ENCODE measurements at places on chromosomes 3 and 15.

DNA sequence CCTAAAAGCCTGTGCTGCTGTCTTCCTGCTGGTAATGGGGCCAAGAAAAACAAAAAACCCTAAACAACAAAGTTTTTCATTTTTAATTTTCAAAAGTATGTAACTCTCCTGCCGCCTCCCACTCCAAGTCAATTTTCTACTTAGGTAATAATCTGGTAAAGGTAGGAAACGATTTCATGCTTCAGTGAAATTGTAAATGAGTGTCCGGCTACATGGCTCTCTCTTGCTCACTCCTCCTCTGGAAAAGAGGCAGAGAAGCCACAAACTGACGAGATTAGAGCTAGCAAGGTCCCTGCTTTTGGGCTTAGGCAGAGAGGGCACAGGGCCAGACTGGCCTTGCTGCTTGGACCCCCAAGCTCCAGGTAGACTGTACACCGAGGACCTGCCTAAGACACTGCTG is 23.5 kb downstream of the KLHL25 start:
- no peak for DNase-seq

- no peak for DNase-seq
These were observed 10.9 kb downstream of the FLNB start for GRCh38 chr3:58018892-58019742.

- DNase-seq, result no peak
These were observed 995.5 kb downstream of the MCTP2 start for GRCh38 chr15:95226835-95227234.

DNA sequence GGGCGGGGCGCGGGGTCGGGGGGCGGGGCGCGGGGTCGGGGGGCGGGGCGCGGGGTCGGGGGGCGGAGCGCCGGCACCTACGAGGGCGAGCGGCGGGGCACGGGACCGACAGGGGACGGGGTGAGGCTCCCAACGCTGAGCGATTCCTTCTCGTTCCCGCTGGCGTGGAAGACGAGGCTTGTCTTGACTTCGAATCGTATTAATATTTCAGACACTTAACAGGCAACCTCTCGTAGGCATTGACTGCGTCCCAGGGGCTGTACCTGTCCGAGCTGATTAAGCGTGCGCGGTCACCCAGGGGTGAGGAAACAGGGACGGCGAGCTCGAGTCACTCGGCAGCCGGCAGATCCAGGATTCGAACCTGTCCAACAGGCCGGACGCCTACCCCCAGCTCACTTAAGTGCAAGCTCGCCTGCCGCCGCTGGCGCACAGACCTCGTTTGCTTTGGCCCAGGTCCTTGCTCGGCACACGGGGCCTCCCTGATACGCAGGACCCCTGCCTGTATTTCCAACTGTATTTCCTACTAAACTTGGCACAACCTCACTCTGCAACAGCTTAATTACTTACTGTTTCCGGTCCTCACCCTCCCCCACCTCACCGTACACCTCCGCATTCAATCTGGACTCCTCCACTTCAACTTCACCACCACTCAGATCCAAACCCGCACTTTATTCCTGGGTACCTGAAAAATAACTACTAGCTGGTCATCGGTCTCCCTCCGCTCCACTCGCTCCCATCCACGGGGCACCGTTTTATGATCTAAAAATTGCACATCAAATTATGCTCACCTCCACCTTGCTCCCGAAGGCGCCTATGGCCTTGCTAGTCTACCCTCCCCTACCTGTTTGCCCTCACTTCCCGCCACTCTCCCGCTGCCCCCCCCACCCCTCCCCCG is 722 bp upstream of the ZXDC start:
- DNase-seq, result peak; percentile 19

DNA sequence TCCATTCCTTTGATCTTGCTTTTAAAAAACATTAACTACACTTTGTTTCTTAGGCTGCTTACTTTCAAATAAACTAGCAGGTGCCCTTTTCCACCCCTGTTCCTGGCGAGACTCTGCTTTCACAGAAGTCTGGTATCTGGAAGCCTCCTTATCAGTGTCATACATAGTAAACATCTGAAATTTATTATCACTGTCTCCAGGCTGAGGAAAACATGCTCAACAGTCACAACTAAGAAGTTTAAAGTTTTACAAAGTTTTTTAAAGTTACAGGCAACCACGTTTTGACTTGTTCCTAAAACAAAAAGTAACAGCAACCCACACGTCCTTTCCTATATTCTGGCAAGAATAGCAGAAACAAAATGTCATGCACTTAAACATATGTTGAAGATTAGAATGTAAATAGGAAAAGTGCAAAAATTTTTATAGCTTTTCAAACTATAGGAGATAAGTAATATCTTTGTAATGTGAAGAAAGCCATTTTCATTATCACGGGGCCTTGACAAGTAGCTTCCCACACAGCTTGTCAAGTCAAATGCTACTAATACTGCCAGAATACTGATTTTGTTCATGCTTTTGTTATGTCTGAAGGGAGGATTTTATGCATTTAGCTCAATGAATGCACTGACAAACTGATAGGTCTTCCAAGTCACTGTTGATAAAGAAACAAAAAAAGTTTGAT is 275.2 kb upstream of the KCNMB2 start:
- DNase-seq, result no peak

DNA sequence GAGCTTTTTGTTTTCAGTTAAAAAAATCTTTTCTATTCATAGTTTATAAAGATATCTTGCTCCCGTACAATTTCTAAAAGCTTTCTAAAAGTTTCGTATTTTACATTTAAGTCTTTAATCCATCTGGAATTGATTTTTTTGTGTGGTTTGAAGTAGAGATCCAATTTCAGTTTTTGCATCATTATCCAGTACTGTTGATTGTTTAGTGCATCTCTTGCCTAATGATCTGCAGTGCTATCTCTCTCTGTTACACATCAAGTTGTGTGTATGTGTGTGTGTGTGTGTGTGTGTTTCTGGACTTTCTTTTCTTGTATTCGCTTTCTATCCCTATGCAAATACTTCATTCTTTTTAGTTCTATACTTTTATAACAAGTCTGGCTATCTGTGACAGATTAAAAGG is 605.8 kb upstream of the DPPA4 start:
- peak; percentile 94 for DNase-seq

DNA sequence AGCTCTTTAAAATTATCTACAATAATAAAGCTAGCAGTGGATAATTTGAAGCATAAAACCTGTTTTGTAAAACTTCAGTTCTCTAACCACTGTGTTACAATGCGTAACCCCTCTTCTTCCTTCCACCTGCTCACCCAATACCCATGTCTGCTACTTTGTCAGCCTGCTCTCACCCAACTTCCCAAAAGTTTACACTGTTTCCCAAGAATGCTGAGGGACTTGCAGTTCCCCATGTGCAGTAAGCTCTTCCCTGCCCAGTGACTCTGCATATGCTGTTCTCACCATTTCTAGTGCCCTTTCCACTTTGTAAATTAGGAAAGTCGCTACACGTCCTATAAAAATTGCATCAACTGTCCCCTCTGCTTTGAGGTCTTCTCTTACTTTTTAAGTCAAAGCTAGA is 315.9 kb upstream of the SEMA6D start:
- DNase-seq, result no peak

DNA sequence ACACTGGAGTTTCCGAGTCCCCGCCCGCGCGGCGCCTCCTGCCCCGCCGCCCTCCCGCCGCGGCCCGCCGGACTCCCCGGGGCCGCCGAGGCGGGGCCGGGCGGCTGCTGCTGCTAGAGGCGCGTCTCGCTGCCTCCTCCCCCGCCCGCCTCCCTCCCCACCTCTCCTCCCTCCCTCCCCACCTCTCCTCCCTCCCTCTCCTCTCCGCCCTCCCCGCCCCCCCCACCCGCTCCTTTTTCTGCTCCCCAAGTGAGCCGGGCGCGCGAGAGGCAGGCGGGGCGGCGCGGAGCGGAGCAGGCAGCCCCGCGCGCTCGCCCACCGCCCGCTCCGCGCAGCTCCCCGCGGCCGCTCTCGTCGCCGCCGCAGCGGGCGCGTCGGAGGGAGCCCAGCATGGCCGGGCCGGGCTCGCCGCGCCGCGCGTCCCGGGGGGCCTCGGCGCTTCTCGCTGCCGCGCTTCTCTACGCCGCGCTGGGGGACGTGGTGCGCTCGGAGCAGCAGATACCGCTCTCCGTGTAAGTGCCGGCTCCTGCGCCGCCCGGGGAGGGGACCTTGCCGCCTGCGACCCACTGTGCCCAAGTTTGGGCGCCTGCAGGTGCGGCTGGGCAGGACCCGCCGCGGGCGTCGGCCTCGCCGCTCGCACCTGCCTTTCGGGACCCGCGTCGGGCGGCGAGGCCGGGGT is at the start of gene CACNA2D3:
TSS of gene CACNA2D3 (plus strand) at position 229 of the 679 bp plus-strand sequence.
- peak; percentile 52 for DNase-seq

GRCh38 chr3:113231827-113232253 is 20.5 kb downstream of the BOC start:
- peak; percentile 17 for DNase-seq

- DNase-seq, result no peak
These were observed 398.7 kb upstream of the PDZRN3 start for GRCh38 chr3:74023395-74023794.

DNA sequence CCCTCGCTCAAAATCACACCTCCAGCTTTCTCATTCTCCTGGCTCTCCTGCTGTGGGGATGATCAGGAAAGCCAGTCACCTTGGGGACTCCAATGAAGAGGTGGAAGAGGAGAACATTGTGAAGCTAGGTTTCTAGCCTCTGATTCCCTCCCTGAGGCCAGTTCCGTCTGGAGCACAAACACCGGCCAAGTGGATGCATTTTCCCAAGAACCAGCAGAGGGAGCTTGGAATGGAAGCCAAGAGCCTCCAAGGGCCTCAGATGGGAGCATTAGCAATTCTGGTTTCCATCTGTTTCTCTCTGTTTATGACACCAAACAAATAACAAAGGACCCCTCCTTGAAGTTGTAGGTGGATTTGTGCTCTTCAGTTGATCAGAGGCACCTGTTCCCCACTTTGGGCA is 40.6 kb upstream of the NMNAT3 start:
- peak; percentile 50 for DNase-seq

DNA sequence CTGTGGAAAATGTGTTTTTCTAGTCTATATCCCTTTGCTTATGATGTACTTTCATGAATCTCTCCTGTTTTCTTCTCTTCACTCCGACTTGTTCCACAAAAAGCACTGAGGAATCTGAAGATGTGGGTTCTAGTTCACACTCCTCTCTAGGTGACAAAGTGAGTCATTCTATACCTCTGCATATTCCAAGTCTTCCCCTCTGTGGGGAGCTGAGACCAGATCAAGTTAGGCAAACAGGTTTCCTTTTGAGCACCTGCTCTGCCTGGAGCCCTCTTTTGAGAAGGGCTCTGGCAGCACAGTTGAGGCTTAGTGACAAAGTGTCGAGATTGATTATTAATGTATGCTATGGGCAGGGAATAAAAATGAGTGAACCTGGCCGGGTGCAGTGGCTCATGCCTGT is 82.4 kb upstream of the VGLL4 start:
- no peak for DNase-seq

GRCh38 chr3:123732447-123732846 is 147.6 kb upstream of the HACD2 start:
- DNase-seq, result no peak

- DNase-seq, result peak; percentile 71
These were observed 15.7 kb upstream of the RBP1 start for GRCh38 chr3:139555249-139555648.

- DNase-seq, result no peak
These were observed 114.4 kb downstream of the TPRA1 start for GRCh38 chr3:127475975-127476705.

GRCh38 chr3:31661286-31661685 is 128.6 kb downstream of the STT3B start:
- DNase-seq, result no peak

- no peak for DNase-seq
These were observed 20.0 kb downstream of the SLC35G2 start for GRCh38 chr3:136838641-136839555.

DNA sequence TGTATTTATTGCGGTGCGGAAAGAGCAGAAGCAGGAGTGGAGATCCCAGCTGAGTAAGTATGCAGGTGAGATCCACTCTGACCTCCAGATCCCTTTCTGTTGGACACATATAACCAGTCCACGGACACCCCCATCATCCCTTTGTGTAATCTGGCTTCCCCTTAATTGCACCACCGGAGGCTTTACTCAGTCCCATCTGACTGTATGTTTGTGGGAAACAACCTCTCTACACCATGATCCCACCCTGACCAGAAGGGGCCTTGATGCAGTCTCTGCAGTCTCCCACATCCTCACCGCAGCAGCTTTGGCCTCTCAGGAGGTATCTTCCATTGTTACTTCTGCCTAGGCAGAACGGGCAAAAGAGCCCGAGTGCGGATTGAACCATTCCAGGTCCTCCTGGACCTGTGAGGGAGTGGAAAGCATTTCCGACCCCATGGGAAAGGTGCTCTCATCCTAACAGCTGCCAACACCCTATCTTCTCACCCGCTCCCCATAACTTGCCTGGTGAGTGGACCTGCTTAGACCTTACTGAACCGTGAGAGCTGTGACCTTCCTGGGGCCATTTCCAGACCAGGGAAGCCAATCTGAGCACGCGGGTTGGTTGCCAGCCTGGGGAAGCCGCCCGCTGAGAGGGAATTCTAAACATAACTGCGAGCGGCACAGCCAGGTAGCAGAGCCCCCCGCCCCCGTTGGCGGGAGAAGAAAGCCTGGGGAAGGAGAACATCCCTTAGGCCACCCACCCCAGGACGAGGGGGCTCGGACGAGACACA is 1.1 kb downstream of the SLCO2A1 start:
- no peak for DNase-seq

- peak; percentile 70 for DNase-seq
These were observed 13.1 kb downstream of the FBXL22 start for GRCh38 chr15:63610209-63610841.

DNA sequence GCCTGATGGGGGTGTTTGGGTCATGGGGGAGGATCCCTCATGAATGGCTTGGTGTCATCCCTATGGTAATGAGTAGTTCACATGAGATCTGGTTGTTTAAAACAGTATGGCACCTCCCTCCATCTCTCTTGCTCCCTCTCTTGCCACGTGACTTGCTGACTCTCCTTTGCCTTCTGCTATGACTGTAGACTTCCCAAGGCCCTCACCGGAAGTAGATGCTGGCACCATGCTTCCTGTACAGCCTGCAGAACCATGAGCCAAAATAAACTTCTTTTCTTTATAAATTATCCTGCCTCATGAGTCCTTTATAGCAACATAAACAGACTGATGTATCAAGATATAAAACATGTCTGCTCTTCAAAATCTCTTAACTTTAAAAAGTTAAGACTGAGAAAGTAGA is 96.1 kb downstream of the TFDP2 start:
- DNase-seq, result no peak

DNA sequence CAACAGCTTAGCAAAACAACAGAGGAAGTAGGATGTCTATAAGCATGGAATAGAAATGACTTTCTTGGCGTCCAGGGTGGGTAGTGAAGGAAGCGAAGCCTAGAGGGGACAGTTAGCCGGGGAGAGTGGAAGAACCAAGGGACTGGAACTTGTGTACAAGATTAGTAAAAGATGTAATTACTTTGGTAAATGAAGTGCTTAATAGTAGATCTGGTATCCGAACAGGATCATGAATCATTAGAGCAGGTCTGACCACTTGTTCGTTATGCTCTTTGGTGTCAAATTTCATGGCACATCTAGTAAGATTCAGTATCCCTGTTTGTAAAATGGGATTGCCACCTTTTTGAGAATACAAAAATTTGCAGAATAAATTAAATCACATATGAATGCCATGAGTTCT is 112.5 kb upstream of the MLF1 start:
- no peak for DNase-seq

- no peak for DNase-seq
These were observed 231.4 kb downstream of the CDIN1 start for GRCh38 chr15:36810656-36811449.

Measured in fibroblast of gingiva (primary cell).